ENCODE measurements at places on chromosomes 2 and 18. TPM values are rescaled to one million over a fixed set of nuclear protein-coding genes. Genes with fewer than 3 reads are reported as not detected.

DNA sequence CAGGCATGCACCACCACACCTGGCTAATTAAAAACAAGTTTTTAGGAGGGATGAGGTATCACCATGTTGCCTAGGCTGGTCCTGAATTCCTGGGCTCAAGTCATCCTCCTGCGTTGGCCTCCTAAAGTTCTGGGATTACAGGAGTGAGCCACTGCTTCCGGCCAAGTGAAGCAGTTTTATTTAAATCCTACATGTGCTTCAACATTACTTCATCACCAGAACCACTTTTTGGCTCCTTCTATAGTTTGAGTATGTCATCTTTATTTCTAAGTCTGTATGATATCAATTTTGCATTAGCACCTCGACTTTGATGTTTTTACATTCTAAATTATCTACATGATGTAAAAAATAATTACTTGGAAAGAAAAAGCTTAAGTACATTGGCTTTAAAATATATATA lies 144.3 kb downstream of the FMNL2 start:
- no peak for DNase-seq

DNA sequence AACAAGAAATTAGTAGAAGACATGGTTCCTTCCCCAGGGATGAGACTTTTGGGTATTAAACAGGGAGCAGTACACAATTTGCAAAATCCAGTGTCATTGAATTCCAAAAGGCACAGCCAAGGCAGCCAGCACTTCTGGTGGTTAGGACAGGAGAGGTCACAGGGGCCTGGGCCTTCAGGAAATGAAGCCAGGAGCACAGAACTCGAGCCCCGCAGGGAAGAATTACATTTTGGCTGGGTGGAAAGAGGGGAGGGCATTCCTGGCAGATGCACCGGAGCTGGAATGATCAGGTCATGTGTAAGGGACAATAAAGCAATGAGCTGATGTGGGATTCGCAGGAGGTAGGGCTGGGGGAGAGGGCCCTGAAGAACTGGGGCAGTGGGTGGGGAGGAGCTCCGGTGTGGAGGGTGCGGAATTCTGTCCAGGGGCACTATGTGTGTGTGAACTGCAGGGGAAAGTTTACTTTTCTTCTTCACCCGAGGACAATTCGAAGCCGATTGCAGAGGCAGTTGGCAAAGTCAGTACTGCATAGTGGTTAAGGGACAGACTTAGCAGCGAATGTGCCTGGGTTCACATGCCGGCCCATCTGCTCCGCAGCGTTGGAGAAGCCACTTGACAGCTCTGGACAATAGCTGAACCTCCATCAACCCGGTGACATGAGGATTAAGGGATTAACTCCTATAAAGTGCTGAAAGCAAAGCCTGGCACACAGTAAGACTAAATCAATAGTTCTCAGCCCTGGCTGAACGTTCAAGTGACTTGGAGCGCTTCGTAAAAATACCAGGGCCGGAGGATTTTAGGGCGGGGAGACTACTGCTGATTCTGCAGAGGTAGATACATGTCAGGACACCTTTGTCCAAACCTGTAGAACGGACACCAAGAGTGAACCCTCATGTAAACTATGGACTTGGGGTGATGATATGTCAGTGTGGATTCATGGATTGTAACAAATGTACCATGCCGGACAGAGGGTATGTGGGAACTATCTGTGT lies 36.4 kb downstream of the ALPK2 start:
- no peak for DNase-seq

- DNase-seq, result no peak
These were observed 246.6 kb downstream of the FHOD3 start for GRCh38 chr18:36543991-36544725.

GRCh38 chr18:62152844-62153243 lies 34.0 kb downstream of the PIGN start:
- DNase-seq, result no peak

GRCh38 chr2:63059793-63060471 lies 9.3 kb downstream of the OTX1 start:
- DNase-seq, result no peak

DNA sequence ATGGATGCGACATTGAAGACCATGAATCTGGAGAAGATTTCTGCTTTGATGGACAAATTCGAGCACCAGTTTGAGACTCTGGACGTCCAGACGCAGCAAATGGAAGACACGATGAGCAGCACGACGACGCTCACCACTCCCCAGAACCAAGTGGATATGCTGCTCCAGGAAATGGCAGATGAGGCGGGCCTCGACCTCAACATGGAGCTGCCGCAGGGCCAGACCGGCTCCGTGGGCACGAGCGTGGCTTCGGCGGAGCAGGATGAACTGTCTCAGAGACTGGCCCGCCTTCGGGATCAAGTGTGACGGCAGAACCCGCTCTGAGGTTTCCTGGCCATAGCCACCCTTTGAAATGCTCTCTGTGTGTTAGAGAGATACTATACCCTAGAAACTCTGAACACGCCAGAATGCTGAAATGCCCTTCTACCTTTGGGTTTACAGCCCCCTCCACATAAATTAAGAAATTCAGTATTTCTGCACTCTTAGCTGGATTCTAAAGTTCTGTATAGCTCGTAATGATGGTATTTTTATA lies 659 bp downstream of the CHMP1B start:
- DNase-seq, result peak; percentile 68

GRCh38 chr2:221335219-221335752 lies 236.8 kb downstream of the EPHA4 start:
- no peak for DNase-seq

- no peak for DNase-seq
These were observed 207.5 kb upstream of the FBXO11 start for GRCh38 chr2:48113767-48114166.

- no peak for DNase-seq
These were observed 61.4 kb downstream of the ACSL3 start for GRCh38 chr2:222922019-222922800.

- DNase-seq, result no peak
These were observed 254.2 kb upstream of the SESTD1 start for GRCh38 chr2:179518830-179519229.

LIPG gene
- 0.45 TPM for total RNA-seq

MC2R gene
- not detected for total RNA-seq

ANKRD44 gene
- total RNA-seq, result 101 TPM

BABAM2 gene
- 47.2 TPM for total RNA-seq

Data from activated naive CD4-positive, alpha-beta T cell treated with anti-CD3 and anti-CD28 coated beads for 36 hours (primary cell).